CD4-positive, alpha-beta memory T cell (primary cell): ENCODE measurements at places on chromosomes 12 and 14. TPM values are rescaled to one million over a fixed set of nuclear protein-coding genes. Genes with fewer than 3 reads are reported as not detected.

The ITGB7 gene
- polyA plus RNA-seq = 271 TPM

The STON2 gene
- not detected for polyA plus RNA-seq

The TESPA1 gene
- polyA plus RNA-seq = 105 TPM

The APEX1 gene
- 144 TPM for polyA plus RNA-seq

The CACNB3 gene
- 4.0 TPM for polyA plus RNA-seq

The CDC42BPB gene
- 0.02 TPM for polyA plus RNA-seq

The TBX5 gene
- polyA plus RNA-seq = not detected

The SCNN1A gene
- polyA plus RNA-seq = 0.53 TPM

The FKBP3 gene
- polyA plus RNA-seq = 101 TPM

The FAM186B gene
- not detected for polyA plus RNA-seq

The C12orf42 gene
- 4.5 TPM for polyA plus RNA-seq

The KRT84 gene
- not detected for polyA plus RNA-seq

The ABCD2 gene
- polyA plus RNA-seq = 8.2 TPM

The KRT6C gene
- not detected for polyA plus RNA-seq

The SARNP gene
- polyA plus RNA-seq = 122 TPM

The ENDOU gene
- polyA plus RNA-seq = not detected

The ACSM4 gene
- polyA plus RNA-seq = not detected

The FAM181A gene
- polyA plus RNA-seq = not detected

The L2HGDH gene
- 6.1 TPM for polyA plus RNA-seq

The DYRK2 gene
- 30.8 TPM for polyA plus RNA-seq

The ASIC1 gene
- polyA plus RNA-seq = not detected

The TAS2R10 gene
- polyA plus RNA-seq = not detected

The TAC3 gene
- polyA plus RNA-seq = not detected

The FOXN3 gene
- polyA plus RNA-seq = 103 TPM

The FOXN4 gene
- not detected for polyA plus RNA-seq

The KLRC3 gene
- polyA plus RNA-seq = not detected

The KRT73 gene
- 1.2 TPM for polyA plus RNA-seq

The KERA gene
- not detected for polyA plus RNA-seq

The OR6C74 gene
- polyA plus RNA-seq = not detected

The CCDC177 gene
- not detected for polyA plus RNA-seq

The GSG1 gene
- polyA plus RNA-seq = 0.07 TPM
